Stimulated activated CD4-positive, alpha-beta T cell treated with anti-CD3 and anti-CD28 coated beads, Interleukin-1b, Interleukin-23, amount 100 ng/mL, for 1 hour (primary cell): ENCODE measurements at places on chromosomes 3 and 15.

DNA sequence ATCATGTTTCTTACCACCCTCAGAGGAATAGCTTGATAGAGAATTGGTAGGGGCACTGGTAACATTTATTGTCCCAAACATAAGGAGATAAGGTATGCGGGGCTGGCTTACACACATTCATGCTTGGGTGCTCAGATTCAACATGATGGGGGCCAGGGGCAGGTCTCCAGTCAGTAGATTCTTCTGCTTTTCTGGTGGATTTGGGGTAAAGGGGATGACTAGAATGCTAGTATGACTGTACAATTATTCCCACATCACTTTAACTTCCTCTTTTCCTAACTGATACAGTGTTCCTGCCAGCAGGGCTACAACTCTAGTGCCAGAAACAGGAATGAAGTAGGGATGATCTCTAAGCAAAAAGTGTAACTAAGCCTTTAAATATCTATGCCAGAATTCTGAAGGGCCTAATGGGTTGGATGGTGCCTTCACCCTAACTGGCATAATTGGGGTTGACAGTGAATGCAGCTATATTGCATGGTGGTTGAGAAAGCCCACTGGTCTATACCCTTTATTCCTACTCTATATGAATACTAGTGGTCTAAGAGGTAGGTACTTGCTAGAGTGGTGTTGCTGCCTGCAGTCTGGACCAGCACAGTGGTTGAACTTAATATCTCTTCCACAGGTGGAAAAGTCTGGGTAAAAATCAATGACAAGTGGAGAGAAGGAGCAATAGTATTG, 117.4 kb downstream of the IL12A start:
- DNase-seq, result no peak

GRCh38 chr15:54280726-54281125, 302.5 kb downstream of the UNC13C start:
- DNase-seq, result no peak

DNA sequence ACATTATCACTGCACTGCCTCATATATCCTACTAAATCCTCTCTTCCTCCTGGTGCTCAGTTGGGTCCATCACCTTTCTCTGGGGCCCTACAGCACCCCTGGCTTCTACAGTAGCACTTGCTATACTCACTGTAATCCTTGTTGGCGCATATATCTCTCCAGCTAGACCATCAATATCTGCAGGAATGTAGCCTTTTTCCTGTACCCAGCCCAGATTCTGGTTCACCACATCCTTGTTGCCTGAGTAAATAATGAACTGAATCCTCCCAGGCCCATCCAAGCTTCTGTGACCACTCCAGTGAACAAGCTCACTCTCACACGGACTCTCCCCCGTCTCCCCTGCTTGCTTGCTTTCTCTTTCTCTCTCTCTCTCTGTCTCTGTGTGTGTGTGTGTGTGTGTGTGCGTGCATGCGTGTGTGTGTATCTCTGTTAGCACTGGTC, 62.5 kb upstream of the LIPC start:
- no peak for DNase-seq

GRCh38 chr3:98962951-98963350, 61.5 kb upstream of the DCBLD2 start:
- no peak for DNase-seq
